ENCODE measurements at places on chromosomes 11 and 22.

DNA sequence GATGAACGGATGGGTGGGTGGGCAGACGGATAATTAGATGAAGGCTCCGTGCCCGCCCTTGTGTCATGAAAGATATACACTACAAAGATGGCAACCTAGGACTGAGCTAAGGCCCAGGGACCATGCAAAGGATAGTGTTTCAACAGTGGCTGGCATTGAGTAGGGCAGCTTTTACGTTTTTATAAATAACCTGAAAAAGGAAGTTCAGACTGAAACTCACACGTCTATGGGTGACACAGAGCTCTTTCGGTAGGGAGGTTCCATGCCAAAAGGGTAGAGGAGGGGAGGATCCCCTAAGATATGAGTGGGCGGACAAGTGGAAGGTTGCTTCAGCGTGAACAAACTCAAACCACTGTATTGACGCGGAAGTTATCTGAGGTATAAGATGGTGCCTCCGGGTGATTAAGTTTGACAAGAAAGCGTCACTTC is 90.5 kb downstream of the UBASH3B start:
- no peak for DNase-seq

DNA sequence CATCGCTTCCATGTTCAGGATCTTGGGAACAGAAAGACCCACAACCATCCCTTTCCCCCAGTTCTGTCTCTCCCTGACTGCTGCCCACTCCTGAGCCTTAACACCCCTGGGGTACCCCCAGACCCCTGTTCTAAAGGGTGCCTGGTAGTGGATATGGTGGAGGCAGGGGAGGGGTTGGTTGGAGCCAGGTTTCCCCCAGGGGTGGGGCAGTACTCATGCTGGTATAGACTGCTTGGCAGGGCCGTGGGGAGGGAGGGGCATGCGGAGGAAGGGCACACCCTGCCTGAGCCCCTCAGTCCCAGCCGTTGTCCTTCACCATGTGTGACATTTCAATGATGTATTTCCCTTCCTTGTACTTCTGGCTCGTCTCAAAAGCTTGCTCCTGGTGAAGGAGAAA is 4.0 kb downstream of the YPEL4 start:
- DNase-seq = no peak

- no peak for DNase-seq
These were observed 23.5 kb upstream of the GRAMD1B start for GRCh38 chr11:123406441-123407129.

DNA sequence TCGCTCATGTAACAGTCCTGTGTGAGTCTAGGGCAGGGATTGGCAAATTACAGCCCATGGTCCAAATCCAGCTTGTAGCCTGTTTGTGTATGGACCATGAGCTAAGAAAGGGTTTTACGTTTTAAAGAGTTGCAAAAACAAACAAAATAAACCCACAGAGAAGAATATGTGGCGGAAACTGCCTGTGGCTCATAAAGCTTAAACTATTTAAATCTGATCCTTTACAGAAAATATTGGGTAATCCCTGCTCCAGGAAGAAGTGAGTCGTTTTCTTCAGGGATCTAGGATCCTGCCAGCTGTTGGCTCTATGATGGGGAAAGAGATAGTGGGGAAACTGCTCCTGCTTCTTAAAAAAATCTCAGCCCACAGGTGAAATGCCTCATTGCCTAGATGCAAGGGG is 3.4 kb upstream of the OR6Q1 start:
- DNase-seq = no peak

- DNase-seq = no peak
These were observed 39.4 kb upstream of the GGTLC2 start for GRCh38 chr22:22605074-22605404.

DNA sequence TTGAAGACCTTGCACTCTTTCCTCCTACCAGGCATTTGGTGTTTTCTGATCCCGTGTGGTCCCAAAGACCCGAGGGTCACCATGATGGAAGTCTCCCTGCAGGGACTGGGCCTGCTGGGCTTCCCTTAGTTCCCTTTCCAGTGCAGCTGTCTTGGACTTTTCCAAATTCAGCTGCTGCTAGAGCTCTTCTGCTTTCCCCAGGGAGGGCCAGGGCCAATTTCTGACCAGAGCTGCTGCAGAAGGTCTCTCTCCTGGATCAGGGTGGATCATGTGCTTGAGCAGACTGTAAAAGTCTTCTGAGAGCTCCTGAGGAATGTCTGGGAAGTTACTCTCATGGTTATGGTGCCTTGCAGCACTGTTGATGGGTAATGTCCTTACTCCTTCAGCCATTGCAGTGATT is 23.2 kb downstream of the LDLRAD3 start:
- DNase-seq = no peak

DNA sequence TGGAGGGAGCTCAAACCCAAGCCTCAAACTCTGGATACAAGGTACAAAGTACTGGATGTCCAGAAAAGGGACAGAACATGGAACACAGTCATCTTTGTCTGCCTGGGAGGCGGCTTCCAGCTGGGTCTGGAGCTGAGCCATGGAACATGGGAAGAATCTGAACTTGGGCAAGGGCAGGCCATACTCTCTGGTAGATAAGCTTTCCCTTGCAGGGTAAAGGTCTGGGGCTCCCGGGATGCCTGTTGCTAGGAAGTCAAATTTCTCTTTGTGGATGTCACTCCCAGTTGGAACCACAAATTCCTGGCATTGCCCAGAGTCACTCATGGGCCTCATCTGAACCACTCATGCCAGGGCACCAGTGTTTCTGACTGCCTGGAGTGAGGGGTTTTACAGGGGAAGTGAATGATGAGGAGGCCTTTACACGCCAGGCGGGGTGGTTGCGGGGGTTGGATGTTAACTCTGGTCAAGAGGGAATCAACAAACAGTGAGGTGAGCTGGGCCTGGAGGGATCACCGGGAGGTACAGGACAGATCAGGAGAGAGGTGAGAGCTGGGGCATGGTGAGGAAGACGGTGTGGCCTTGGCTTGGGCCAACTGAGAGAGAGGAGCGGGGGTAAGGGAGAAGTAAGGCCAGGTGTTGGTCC is 5.7 kb downstream of the FTH1 start:
- DNase-seq = no peak

- no peak for DNase-seq
These were observed 136.6 kb downstream of the NAV2 start for GRCh38 chr11:19849107-19849789.

- DNase-seq = no peak
These were observed 61.7 kb downstream of the PARVB start for GRCh38 chr22:44085743-44086270.

- no peak for DNase-seq
These were observed 80.7 kb downstream of the GGT1 start for GRCh38 chr22:24683691-24684090.

DNA sequence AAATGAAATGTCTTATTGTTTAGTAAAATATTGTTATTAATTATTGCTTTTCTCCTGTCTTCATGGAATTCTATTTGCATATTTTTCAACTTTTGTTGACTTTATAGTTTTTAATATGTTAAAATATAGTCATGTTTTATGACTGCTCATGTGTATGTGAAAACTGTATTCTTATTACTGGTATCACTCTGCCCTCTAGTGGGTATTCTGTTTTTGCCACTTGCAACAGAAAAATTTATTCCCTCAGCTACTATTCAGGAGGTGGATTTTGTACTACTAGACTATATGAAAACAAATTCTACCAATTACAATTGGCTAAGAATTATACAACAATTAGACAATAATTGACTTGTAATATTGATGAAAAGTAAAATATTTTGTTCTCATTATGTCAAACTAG is 45.0 kb downstream of the OR4C6 start:
- DNase-seq = no peak

DNA sequence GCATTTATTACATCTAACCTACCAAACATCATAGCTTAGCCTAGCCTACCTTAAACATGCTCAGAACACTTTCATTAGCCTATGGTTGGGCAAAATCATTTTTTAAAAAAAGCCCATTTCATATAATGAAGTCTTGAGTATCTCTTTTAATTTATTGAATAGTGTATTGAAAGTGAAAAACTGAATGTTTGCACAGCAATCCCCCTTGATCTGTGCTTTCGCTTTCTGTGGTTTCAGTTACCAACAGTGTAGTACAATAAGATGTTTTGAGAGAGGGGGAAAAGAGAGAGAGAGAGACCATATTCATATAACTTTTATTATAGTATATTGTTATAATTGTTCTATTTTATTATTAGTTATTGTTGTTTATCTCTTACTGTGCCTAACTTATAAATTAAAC is 8.4 kb upstream of the MAP6 start:
- no peak for DNase-seq

- DNase-seq = no peak
These were observed 77.2 kb upstream of the INCENP start for GRCh38 chr11:62046568-62047100.

DNA sequence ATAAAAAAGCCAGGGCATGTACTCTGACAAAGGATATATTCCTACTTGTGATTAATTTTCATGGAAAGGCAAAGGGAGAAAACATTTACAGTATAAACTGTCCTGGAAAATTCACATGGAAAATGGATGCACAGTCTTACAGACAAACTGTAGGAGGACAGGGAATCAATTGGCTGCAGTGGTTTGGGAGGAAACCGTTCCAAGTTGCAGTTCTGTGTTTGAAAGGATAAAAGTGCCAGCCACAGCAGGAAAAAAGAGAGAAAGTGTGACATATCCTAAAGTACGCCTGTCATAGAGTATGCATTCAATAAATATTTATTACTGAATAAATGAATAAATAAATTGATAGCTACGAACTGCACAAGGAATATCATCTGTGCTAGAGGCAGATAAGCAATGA is 462.9 kb downstream of the RAB38 start:
- DNase-seq = no peak

Measured in stimulated activated CD8-positive, alpha-beta memory T cell treated with anti-CD3 and anti-CD28 coated beads, Interleukin-7, amount 100 ng/mL, for 24 hours (primary cell).